NCI-H1436 treated with DMSO at 0.1 percent for 48 hours (cell line): ENCODE measurements at places on chromosomes 16 and 17.
A peak's percentile ranks its signal among the peaks of the same experiment; 100 is the strongest.

- no peak for DNase-seq
Observed at GRCh38 chr17:58684003-58684402, 7.8 kb downstream of the TEX14 start.

DNA sequence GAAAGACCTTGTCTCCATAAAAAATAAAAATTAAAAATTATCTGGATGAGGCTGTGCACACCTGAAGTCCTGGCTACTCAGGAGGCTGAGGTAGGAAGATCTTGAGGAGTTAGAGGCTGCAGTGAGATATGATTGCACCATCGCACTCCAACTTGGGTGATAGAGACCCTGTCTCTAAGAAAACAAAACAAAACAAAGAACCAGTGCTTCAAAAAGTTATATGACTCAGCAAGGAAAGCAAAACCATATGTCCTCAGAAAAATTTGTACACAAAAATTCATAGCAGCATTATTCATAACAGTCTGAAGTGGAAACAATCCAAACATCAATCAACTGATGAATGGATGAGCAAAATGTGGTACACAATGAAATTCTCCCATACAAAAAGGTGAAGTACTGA is 48.9 kb downstream of the SLFN5 start:
- DNase-seq: no peak

- peak; percentile 84 for DNase-seq
Observed at GRCh38 chr17:72266112-72266775, 145.4 kb downstream of the SOX9 start.

GRCh38 chr17:37520174-37520573 is 30.5 kb downstream of the DUSP14 start:
- no peak for DNase-seq

DNA sequence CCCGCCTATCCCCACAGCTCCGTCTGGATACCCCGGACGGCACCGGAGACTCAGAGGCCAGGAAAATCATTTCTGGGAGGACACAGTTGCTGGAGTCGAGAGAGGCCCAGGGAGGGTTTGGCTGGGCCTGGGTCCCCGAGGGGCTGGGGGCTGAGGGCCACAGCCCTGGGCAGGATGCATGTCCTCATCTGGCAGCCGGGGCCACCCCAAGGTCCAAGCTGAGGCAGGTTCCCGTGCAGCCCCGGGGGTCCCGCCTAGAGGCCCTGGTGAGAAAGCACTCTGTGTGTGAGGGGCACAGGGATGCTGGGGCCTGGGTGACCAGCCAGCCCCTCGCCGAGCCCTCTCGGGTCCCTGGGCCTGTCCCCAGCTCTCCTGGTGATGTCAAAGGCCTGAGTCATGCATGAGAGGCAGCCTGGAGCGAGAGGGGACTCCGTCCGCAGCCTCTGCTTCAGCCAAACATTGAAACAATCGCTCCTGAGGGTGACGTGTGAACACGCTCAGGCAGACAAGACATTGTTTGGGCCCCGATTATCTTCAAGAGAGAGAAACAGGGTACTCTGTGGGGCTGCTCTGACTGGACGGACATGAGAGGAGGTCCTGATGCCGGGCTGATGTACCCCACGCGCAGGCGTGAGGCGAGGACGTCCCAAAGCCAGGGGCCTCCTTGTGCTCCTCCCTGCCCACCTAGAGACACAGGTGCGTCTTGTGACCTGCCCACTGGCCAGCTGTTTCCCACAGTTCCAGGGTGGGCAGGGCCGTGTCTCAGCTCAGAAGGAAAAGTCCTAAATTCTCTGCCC is 25.8 kb upstream of the C1QTNF8 start:
- no peak for DNase-seq

GRCh38 chr16:55091213-55091870 is 160.7 kb downstream of the IRX5 start:
- DNase-seq: no peak

DNA sequence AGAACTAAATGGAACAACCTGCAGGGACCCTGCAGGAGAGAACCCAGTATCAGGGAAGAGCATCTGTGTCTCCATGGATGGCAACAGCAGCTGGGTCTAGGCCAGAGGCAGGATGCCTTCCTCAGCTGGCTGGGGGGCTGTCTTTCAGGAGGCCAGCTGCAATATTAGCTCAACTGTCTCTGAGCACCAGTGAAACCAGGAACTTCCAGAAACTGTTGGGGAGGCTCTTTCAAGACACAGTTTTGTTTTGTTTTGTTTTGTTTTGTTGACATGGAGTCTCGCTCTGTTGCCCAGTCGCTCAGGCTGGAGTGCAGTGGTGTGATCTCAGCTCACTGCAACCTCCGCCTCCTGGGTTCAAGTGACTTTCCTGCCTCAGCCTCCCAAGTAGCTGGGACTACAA is 7.6 kb downstream of the GPR142 start:
- DNase-seq: no peak

DNA sequence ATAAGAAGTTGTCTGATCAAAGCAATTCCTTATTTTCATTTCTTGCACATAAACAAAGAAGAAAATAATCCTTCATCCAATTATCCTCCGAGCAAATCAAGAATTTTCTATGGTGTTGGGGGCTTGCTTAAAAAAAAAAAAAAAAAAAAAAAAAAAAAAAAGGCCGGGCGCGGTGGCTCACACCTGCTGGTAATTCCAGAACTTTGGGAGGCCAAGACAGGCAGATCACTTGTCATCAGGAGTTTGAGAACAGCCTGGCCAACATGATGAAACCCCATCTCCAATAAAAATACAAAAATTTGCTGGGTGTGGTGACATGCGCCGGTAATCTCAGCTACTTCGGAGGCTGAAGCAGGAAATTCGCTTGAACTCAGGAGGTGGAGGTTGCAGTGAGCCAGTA is 19.3 kb downstream of the CNP start:
- DNase-seq: no peak

DNA sequence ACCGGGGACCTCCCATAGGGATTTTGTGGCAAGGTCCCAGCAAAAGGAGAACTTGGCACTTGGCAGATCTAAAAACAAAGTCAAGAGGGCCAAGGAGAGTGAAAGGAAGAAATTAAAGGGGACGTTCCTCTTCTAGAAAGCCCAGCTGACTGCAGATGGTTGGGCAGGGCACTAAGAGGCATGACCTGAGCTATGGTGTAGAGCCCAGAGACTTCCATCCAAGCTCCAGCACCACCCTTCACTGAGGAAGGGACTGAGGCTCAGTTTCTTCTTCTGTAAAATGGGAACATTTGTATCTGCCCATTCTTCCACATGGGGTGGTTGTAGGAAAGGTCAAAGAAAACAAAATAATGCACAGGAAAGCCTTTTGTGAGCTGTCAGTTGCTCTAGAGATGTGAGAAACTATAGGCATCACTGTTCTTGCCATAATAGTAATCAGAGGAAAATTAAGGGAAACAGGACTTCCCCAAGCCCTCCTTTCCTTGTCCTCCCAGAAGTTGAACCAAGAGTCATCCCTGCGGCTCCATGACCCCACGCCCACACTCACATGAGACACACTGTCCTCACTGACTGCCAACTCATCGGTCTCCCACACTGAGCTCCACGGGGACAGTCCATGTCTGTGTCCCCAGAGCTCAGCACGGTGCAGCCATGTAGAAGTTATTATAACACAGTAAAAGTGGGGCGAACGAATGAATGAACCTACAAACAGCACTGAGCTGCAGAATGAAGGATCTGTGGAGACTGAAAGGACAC is 10.4 kb downstream of the CD300LF start:
- DNase-seq: no peak

GRCh38 chr17:44241106-44241624 is 21.7 kb upstream of the UBTF start:
- DNase-seq: no peak

- DNase-seq: no peak
Observed at GRCh38 chr17:12680993-12681392, 15.3 kb downstream of the MYOCD start.

DNA sequence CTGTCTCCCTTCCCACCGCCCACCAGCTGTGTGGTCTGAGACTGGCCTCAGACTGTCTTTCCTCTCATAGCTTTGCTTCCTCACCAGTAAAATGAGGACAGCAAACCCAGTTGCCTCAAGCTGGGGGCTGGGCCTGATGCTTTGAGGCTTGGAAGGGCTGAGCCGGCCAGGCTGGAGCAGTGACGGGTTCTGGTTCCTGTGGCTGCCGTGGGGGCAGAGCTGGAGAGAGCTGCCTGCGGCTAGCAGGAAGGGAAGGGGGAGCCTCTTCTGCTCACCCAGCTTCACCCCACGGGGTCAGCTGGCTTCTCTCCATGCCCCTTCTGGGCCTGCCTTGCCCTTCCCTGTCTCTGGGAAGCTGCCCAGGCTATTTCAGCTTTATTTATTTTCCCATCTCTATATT is 23.7 kb downstream of the LASP1 start:
- DNase-seq: no peak

DNA sequence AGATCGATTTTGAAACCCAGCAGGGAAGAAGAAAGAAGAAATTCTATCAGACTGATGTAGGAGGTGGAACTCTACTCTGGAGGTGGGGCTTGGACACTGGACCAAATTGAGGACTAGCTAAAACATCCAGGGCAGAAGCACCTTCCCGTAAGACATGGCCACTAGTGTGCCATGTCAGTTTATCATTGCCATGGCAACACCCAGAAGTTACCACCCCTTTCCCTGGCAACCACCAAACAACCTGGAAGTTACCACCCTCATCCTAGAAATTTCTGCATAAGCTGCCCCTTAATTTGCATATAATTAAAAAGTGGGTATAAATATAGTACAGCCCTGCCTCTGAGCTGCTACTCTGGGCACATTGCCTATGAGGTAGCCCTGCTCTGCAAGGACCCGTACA is 66.7 kb downstream of the NACA2 start:
- DNase-seq: no peak

GRCh38 chr16:10957771-10958482 is 13.6 kb downstream of the CLEC16A start:
- DNase-seq: no peak

GRCh38 chr17:31494259-31495021 is 103.0 kb downstream of the RAB11FIP4 start:
- DNase-seq: no peak

- no peak for DNase-seq
Observed at GRCh38 chr17:49029801-49030200, 32.6 kb downstream of the IGF2BP1 start.

DNA sequence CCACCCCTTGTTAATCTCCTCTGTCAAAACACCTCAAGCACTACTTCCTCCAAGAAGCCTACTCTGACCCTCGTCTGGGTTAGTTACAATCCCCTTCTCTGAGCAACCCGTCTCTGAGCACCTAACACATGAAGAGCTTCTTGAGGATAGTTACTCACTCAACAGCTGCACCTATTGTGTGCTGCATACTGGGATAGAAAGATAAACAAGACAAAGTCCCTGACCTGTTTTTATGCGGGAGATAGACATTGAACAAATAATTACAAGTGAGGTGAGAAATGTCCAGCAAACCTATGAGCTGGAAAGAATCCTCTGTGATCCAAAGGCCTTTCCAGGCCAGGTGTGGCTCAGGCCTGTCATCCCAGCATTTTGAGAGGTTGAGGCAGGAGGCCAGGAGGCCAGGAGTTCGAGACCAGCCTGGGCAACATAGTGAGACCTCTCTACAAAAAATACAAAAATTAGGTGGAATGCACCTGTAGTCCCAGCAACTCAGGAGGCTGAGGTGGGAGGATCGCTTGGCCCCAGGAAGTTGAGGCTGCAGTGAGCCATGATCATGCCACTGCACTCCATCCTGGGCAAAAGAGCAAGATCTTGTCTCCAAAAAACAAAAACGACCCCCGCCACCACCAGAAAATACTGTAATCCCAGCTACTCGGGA is 5.5 kb upstream of the ZNF771 start:
- no peak for DNase-seq

DNA sequence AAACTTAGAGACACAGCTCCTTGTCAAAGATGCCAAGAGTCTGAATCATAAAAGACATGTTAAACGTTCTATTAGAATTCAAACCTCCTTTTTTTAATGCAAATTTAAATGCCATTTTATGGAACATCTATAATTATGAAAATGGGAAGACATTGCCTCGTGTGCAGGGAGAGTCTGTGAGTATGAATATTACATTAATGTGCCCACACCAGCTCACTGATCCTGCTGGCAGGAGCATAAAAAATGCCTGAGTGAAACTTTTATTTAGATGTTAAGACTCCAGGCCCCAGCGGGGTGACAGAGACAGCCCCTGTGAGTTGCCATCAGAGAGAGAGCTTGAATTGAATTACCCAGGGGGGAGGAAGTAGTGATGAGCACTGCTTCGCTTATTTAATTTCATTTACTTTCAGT is 84.8 kb downstream of the SNX11 start:
- DNase-seq: no peak

DNA sequence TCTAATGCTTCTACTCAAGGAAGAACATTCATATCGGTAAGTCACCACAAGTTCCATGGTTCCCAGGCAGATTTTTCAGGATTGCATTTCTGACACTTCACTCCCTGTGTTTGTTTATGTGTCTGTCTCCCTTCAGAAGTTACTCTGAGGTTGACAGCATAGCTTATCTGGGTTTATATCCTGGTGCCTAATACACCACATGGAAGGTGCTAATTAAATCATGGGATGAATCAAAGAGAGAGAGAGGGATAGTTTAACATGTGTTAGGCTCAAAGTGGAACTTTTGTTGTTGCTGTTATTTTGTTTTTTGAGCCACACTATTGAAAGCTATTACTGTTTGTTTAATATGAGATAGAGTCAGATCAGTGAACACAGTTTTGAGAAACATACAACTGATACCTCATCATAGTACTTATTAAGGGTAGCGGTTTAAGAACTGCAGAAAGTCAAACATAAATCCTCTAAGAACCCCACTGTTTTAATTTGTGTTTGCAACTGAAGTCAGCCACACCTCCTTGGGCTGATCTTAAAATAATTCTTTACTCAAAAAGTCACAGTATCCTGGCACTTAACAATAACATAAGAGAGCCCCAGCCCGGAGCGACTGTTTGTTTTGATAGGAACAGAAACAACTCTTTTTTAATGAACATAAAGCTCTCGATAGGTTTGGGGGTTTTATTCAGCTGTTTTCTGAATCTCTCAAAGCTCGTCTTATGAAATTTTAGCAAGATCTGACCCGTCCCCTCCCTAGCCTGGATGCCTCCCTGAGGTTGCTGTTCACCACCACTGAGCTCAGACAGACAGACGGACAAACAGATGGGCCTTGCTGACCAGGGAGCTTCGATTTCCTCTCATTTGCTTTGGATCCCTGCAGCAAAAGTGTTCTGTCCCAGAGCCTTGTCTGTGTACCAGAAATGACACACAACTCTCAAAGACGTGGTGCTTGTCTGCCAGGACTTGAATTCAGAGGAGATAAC is 98.3 kb upstream of the MYOCD start:
- DNase-seq: no peak

DNA sequence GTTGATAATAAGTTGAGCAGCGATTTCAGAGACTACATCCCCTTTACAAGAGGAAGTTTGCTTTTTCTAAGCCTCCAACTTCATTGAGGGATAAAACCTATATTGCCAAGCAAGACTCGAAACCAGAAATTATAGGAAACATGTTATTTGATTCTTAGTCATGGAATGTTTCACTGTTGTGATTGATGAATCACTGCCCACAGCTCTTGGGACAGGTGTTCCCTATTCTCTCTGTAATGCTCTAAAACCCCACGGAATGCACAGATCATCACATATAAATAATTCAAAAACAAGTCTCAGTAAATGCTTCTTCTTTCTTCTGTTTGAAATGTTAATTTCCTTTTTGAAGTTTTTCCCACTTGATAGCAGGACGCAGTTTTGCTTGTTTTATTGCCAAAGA is 809.5 kb upstream of the GOT2 start:
- DNase-seq: no peak

GRCh38 chr16:70161350-70161749 is 12.2 kb upstream of the CLEC18C start:
- DNase-seq: no peak

GRCh38 chr17:39237586-39237985 is 11.8 kb upstream of the STAC2 start:
- no peak for DNase-seq

GRCh38 chr16:86089991-86090390 is 191.0 kb downstream of the IRF8 start:
- no peak for DNase-seq

GRCh38 chr16:77322757-77323156 is 112.1 kb downstream of the ADAMTS18 start:
- DNase-seq: no peak
